ENCODE measurements at places on chromosomes 12 and 14.

DNA sequence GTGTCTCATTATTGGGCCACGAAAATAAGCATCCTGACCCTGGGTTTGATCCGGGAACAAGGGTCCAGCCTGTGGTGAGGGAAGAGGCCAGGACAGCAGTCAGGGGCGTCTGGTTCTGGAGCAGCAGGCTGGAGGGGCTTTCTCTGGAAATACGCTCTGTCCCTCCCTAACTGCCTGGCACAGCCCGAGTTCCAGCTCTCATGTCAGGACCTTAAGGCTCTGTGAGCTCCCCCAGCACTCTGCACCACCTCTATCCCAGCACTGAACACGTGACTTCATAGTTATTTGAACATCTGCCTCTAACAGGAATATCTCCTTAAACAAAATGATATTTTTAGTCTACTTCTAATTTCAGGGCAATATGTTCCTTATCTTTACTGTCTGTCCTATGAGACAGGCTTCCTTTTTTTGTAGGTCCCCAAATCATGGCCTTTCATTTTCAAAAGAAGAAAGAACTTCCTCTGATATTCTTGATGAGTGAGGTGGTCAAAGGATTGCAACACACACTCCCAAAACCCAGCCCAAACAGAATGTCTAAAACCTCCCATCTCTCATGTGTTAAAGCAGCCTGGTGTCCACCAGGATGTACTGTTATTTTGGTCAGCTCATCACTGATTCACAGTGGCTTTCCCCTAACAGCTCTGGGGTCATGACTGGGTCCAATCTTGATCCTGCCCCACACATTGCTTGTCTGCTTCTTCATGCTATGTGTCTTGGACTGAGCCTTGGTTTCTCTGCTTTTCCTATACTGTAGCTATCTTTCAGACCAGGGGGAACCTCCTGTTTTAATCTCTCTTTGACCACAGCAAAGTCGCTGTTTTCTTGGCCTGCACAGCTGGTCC lies 9.7 kb downstream of the AQP6 start:
- no peak for DNase-seq

- no peak for DNase-seq
Observed at GRCh38 chr12:41365653-41366171, 177.6 kb downstream of the PDZRN4 start.

DNA sequence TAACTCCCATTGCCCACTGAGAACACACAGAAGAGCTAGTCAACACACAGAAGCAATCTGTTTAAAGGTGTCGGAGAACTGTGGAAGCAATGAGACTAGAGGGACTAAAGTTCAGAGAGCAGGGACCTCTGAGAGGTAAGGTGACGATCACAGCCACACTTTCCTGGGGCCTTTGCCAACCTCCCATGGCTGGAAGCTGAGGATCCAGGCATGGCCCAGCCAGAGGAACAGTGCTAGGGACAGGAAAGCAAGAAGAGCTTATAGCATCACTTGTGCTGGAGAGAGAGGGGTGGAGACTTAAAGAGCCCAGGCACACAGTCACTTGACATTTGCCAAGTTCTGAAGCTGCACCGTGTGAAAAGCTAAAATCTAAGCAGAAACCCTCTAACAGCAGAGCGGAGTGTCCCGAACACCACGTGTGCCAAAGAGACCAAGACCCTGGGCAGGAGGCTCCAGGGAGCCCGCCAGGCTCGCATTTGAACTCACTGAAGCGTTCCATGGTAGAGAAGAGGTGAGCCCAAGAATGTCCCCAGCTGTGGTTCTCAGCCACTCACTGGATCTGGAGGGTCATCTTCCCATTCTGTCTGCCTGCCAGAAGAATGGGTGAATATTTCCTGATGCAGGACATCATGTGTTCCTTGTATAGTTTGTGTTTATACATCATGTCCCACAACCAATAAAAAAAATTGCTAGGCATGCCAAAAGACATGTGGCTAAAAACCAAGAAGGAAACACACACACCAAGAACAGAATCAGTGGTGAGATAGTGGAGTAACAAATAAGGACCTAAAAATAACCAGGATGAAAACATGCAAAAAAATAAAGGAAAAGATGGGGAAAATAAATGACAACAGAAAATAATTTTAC lies 174.0 kb upstream of the C14orf180 start:
- no peak for DNase-seq

- DNase-seq, result no peak
Observed at GRCh38 chr14:37246427-37246829, 48.7 kb downstream of the MIPOL1 start.

DNA sequence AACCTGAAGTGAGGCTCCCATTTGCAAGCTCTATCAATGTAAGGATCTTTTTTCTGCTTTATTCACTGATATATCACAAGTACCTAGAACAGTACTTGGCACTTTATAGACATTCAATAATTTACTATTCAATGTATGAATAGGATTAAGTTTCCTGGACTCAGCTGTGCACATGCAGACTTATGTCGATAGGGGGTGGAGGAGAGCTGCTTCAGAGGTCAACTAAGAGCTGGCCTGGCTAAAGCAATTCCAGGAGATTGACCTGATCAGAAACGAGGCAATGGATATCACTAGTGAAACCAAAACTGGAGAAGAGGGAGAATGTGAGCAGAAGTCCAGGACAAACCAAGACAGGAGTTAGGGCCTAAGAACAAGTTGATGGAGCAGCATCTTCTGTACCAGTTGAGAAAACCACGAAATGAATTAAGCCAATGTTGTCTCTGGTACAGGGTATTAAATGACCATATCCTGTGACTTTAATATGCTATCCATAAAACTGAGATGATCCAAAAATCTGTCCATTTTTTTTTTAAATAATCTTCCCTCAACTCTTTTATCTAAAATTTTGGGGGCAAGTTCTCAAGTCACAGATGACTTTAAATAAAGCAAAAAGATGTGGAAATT lies 169.2 kb downstream of the PIK3C2G start:
- no peak for DNase-seq

DNA sequence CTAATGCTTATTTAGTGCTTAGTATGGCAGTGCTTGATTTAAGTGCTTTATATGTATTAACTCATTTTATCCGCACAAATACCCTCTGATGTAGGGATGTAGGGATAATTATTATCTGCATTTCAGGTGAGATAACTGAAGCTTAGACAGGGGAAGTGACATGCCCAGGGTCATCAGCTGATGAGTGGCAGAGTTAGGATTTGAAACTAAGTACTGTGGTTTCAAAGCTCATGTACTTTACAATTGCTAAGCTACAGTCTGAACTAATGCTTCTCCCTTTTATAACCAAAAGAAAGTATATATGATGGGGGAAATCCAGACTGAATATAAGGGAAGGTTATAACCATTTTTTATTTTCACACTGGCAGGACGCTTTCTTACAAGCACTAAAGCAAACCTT lies 229.6 kb upstream of the NAV3 start:
- no peak for DNase-seq

DNA sequence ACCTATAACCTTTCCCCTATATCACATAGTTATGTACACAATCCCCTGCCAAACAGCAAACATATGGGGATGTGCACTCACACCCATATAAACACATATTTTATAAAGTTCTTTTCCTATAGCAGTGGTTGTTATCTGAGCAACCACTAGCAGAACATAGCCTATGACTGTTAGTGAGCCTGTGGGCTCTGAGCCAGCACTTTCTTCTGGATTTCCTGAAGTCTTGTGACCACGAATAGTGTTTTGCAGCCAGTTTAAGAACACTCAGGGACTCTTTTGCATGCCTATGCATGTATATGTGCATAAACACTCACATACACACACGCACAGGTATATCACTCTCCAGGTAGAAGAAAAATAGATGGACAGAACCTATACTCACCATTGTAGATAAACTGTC lies 17.1 kb downstream of the TESPA1 start:
- no peak for DNase-seq

GRCh38 chr14:103070971-103071542 lies 13.0 kb upstream of the LBHD2 start:
- DNase-seq, result no peak

GRCh38 chr12:128693115-128693514 lies 130.6 kb downstream of the SLC15A4 start:
- DNase-seq, result no peak

GRCh38 chr12:54352891-54353874 lies 11.1 kb downstream of the GPR84 start:
- DNase-seq, result no peak

- peak; percentile 74 for DNase-seq
Observed at GRCh38 chr12:107368586-107368985, 275.2 kb upstream of the CRY1 start.

GRCh38 chr14:66395300-66395699 lies 90.9 kb upstream of the CCDC196 start:
- DNase-seq, result peak; percentile 76

DNA sequence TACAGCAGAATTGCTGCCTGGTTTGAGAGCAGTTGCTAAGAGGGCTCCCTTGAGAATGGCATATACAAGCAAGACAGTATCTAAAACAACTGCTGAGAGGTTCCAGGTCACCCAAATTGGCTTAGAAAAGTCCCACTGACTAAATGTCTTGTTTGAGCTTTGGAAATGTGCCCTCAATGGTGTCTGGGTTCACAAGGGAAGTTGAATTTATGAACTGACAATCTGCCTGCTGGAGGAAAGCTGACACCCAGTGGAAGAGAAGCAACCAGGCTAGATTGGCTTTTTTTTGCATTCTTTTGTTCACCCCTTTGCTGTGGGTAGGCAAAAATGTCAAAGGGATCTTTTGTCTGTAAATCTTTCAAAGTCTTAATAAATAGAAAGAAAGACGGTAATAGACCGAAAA lies 44.6 kb upstream of the NPFF start:
- DNase-seq, result no peak

- no peak for DNase-seq
Observed at GRCh38 chr12:132537836-132538662, 48.1 kb downstream of the FBRSL1 start.

- DNase-seq, result no peak
Observed at GRCh38 chr12:30813525-30814294, 59.0 kb upstream of the CAPRIN2 start.

DNA sequence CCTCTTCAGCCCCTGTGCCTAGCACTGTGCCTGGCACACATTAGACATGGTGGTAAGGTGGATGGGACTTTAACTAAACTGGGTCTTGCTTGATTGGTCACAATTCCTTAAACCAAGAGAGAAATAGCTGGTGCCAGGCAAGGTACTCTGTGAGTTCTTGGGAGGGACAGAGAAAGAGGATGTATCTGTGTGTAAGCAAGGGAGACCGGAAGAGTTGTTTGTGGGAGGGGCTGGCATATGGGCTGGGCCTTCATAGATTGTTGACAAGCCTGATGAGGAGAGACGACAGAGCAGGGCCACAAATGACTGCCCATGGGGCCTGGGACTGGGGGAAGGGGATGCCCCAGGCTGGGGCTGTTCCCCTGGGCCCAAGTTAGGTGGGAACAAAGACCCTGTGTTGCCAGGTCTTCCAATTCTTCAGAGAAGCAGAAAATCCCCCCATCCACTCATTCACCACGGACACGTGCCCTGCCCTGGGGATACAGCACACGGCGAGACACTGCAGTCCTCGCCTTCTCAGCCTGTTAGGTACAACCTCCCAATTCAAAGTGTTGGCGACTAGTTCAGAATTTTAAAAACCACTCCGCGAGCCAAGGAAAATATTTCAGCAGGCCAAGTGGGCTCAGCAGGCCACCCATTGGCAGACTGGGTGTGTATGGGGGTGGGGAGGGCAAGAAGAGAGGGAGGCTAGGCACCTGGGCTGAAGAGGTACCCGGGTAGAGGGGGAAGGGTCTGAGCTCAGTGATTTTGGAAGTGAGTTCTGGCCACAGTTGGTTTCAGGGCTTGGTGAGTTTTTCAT lies 11.4 kb upstream of the CYP46A1 start:
- peak; percentile 16 for DNase-seq

- no peak for DNase-seq
Observed at GRCh38 chr14:95163132-95163531, 5.8 kb upstream of the DICER1 start.

- no peak for DNase-seq
Observed at GRCh38 chr14:21107283-21107800, 6.5 kb downstream of the TMEM253 start.

DNA sequence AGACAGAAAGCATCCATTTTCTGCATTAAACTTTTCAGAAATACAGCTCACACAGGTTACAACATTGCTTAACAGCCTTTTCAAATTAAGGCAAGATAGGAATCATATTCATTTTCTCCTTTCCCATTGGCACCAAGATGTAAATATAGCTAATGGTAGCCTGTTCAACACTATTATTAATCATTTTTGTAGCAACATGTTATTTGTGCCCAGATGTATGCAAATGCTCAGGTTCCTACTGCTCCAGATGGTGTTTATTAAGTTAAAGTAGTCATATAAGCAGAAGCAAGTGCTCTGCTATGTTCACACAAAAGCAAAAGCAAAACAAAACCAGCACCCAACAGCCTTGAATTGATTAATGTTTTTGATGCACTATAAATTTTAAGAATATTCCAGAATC lies 1110.6 kb downstream of the SLC6A15 start:
- DNase-seq, result no peak

DNA sequence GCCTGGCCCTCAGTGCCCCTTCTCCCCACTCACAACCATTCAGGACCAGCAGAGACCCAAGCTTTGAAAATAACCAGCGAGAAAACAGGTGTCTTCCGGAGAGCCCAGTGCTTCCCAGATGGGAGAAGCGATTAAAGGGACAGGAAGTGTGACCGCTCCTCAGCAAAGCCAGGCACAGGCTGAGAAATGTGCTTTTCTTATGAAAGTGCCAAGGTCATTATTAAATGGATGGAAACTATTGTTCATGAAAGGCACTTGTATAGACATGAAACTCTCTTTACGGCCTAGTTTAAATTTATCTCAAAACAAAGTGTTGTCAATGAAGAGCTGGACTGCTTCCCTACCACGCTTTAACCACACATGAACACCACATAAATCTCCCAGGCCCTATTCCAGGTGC lies 210.4 kb downstream of the SPTSSA start:
- no peak for DNase-seq

GRCh38 chr14:104563191-104563741 lies 16.3 kb upstream of the C14orf180 start:
- no peak for DNase-seq

DNA sequence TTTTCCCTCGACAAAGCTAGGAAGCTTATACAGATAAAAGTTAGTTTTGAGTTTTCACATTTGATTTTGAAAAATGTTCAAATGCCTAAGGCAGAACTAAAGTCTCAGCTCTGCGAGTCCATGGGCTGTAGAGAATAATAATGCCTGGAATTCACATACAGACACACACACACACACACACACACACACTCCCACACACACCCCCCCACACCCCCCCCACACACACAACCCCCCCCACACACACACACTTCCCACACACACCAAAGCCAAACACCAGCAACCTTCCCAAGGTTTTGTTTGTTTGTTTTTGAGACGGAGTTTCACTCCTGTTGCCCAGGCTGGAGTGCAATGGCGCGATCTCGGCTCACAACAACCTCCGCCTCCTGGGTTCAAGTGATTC lies 62.8 kb upstream of the EIF5 start:
- no peak for DNase-seq

GRCh38 chr12:23352670-23353069 lies 596.8 kb downstream of the SOX5 start:
- no peak for DNase-seq

- no peak for DNase-seq
Observed at GRCh38 chr14:54976316-54976715, 50.6 kb downstream of the WDHD1 start.

- no peak for DNase-seq
Observed at GRCh38 chr12:131943389-131943788, 6.4 kb upstream of the EP400 start.

- peak; percentile 90 for DNase-seq
Observed at GRCh38 chr14:88562831-88563686, at the start of gene ZC3H14. Gene ZC3H14 (plus strand): TSS chr14:88563037. CDS start chr14:88563134, 97 bp downstream.

- DNase-seq, result no peak
Observed at GRCh38 chr14:59836116-59836515, 34.5 kb downstream of the RTN1 start.
